ENCODE measurements at places on chromosomes 12 and 14. TPM values are rescaled to one million over a fixed set of nuclear protein-coding genes. Genes with fewer than 3 reads are reported as not detected.

- H3K4me1 ChIP-seq: no peaks in the 10 kb centered on the region
- H3K4me3 ChIP-seq: no peak overlapping the region
- H3K27me3 ChIP-seq: no peaks in the 10 kb centered on the region
Observed at GRCh38 chr12:91100906-91101305, 10.4 kb downstream of the LUM start.

USP44 gene
- total RNA-seq: 2.8 TPM

GRCh38 chr12:32536000-32536345 is 136.6 kb downstream of the FGD4 start:
- no peaks in the 10 kb centered on the region for H3K27me3 ChIP-seq
- H3K4me1 ChIP-seq: no peaks in the 10 kb centered on the region
- no peak for DNase-seq
- H3K27ac ChIP-seq: peak overlapping the region; percentile 36
- no peaks in the 10 kb centered on the region for H3K36me3 ChIP-seq

DNA sequence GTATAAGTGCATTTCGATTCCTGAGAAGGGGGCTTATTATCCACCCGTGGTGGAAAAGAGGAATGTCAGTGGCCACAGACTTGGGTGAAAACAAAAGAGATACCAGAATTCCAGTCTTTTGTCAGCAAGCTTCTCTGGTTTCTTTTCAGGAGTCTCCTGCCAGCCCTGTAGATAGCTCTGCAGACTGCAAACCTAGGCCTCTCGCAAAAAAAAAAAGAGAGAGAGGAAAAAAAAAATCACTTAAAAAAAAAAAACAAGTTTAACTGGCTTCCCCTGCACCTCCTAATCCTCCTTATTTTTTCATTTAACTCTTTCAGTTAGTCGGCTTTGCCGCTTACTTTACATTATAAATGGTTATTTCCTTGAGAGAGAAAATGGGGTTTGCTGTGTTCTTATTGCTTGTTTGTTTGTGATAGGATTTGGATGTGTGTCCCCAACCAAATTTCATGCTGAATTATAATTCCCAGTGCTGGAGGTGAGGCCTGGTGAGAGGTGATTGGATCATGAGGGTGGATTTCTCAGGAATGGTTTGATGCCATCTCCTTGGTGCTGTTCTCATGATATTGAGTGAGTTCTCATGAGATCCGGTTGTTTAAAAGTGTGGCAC is 170.0 kb downstream of the BCL11B start:
- peak; percentile 17 for DNase-seq
- no peak overlapping the region for H3K27ac ChIP-seq
- H3K4me1 ChIP-seq: no peaks in the 10 kb centered on the region
- H3K36me3 ChIP-seq: no peaks in the 10 kb centered on the region

DNA sequence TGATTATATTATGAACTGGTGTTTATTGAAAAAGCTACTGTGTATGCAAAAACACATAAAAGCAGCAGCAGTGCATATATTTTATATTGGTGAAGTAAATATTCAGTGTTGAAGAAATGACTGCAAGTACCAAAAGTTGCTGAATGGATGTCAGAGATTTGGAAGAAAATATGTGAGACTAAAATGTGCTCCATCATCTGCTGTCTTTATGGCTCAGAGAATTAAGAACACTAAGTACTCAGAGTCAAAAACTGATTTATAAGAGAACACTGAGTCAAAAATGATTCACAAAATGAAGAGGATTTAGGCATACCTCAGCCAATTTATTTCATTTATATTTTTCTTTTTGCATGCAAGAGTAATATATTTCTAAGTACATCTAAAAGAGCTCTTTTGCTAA is 86.3 kb upstream of the PDZRN4 start:
- H3K27me3 ChIP-seq: no peaks in the 10 kb centered on the region
- DNase-seq: no peak
- no peaks in the 10 kb centered on the region for H3K36me3 ChIP-seq
- H3K4me1 ChIP-seq: no peaks in the 10 kb centered on the region

YBX3 gene
- 347 TPM for total RNA-seq

GMPR2 gene
- 75.0 TPM for total RNA-seq

DTX3 gene
- 34.5 TPM for total RNA-seq
